ELR (cell line): ENCODE measurements at places on chromosomes 12 and 14.

DNA sequence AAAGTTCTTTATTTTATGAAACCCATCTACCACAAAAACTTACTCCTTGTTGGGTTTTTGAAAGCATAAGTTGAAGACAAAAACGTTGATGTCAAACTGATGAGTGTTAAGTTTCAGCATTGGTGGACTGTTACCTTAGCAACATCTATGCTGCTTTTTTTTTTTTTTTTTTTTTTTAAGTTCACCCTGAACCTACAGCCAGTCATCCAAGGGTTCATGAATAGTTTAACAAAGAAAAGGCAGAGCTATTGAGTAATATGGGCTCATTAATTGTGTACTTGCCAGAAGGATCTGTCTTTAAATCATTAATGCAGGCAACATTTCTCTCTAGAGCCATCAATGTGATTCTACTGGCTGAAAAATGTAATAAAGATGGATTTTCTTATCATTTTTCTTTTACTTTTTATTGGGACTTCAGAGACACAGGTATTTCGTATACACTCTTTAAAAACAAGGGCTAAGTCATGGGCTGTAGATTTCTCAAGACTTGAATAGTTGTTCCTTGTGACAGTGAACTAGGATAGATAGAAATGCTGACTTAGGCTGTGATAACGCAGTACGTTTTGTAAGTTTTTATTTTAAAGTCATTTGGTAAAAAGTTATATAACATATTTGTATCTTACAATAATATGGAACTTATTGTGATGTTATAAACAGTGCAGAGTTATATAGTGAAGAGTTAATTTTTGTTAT is at the start of gene PTPRQ:
TSS of gene PTPRQ (plus strand) at position 262 of the 693 bp plus-strand sequence. CDS start at position 373, 111 bp downstream.
- no peak for DNase-seq

GRCh38 chr12:6206327-6206726 is 6.1 kb downstream of the CD9 start:
- DNase-seq, result no peak

- DNase-seq, result no peak
Measured at GRCh38 chr14:75430116-75430515, 2.3 kb downstream of the JDP2 start.

- DNase-seq, result no peak
Measured at GRCh38 chr12:70783455-70783854, 137.1 kb downstream of the PTPRR start.

DNA sequence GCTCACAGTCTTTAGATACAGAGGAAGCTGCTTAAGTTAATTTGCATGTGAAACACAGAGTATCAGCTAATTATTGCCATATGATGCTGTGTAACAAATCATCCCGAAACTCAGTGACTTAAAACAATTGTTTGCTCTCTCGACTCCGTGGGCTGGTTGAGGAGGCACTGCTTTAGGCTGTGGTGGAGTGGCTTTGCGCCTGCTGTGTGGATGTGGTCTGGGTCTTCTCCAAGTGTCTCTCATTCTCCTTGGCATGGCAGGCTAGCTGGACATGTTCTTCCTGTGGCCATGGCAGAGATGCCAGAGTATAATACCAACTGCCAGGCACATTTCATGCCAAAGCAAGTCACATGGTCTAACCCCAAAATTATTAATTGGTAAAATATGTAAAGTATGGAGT is 40.9 kb downstream of the PELI2 start:
- DNase-seq, result no peak

DNA sequence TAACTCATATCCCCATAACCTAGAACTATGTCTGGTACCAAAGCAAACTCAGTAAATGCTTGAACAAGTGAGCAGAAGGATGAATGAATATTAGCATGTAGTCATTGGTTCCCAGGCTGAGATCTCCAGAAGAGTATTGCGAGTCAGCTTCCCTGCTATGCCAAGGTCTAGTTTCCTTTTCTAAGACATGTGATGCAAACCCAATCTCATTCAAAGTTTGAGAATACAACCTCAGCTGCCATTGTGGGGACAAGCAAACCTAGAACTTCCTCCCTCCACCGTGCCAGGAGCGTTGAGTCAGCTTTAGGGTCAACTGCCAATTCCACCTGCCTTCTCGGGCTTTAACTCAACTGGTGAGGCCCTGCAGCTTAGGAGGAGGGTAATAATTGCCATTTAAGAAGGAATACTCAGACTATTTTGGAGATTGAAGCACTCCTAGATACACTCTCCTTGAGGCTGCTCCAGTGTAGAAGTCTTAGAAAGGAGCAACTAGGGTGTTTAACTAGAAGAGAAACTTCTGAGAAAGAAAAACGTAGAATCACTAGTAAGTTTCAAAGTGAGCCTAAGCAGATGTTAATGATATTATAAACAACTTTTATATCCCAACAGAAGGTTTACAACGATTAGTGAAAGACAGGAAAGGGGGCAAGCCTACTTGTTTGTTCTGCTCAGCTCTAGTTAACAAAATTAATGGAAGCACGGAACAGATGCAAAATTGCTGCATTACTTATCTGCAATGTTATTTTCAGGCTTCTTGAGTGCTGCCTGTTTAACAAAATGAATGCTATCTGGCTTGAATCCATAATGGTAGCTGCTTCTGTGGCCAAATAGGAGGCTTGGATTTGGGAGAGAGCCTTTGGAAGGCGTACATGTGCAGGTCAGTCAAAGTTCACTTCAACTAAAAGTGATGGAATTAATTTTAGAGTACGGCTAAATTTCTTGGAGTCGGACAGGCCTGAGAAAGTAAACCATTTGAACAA is 96.9 kb downstream of the HELB start:
- peak; percentile 43 for DNase-seq

DNA sequence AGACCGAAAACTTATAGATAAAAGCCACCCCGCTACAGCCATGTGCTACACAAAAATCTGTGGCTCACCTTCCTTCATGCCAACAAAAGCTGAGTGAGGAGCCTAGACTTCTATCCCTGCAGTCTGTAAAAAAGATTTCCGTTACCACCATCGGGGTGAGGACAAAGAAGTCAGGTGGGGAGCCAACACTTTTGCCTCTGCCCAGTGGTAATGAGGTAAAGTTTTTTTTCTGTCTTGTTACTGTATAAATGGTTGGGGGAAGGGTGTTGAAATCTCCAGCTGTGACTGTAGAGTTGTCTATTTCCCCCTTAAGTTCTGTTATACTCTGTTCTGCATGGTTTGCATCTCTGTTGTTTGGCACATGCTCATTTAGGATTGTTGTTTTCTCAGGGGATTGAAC is 707.8 kb downstream of the FLRT2 start:
- no peak for DNase-seq

- no peak for DNase-seq
Measured at GRCh38 chr12:103832048-103832997, 8.7 kb downstream of the NT5DC3 start.

- DNase-seq, result peak; percentile 83
Measured at GRCh38 chr12:110269622-110270124, 11.4 kb upstream of the ATP2A2 start.

DNA sequence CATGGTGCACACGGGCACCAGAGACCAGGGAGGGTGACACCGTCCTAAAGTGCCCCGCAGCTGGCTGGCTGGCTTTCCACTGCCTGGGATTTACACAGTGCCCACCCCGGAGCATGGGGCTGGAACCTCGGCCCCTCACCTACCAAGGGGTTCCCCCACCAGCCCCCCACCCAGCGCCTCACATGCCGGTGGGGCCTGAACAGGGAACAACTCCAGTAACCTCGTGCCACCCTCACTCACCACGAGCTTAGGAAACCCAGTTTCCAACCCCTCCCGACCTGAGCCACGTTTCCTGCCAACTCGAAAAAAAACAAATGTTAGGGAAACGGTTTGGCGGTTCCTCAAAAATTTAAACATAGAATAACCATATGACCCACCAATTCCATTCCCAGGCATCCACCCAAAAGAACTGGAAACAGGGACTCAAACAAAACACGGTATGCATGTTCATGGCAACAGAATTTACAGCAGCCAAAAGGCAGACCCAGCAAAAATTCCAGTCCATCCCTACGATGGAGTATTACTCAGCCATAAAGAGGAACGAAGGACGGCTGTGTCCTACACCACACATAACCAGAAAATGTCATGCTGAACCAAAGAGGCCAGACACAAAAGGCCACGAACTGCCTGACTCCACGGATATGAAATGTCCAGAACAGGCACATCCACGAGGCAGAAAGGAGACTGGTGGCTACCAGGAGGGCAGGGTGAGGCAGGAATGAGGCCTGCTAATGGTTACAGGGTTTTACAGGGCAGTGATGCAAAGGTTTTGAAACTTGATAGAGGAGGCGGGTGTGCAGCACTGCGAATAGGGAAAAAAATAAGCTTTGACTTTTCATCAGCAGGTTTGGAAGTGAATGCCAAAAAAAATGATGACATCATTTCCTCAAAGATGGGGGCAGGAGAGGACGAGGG is 68.9 kb downstream of the NCOR2 start:
- no peak for DNase-seq

GRCh38 chr12:27273114-27273513 is 29.0 kb downstream of the STK38L start:
- no peak for DNase-seq

- no peak for DNase-seq
Measured at GRCh38 chr12:23502259-23502658, 447.2 kb downstream of the SOX5 start.

DNA sequence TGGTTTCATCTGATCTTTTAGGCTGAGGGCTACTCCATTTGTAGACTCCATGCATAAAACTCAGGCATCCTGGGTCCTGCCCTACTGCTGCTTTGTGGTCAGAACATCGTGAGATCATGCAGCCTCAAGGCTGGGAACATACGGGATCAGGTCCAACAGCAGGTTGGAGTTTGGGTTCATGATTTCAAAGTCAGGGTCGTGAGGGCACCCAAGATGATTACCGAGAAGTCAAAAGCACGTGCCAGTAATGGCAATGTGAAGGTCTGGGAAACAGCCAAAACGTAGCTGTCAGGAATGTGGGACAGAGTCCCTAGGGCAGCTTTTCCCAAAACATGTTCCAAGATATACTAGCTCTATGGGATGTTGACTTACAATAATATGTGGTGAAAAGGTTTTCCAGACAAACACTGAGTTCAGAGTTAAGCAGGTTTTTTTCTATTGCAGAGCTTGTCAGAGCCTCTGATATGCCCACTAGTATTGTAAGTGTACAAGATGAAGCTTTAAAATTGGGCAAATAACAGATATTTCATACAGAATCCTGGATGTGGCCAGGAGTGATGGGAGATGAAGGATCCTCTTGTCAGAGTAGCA is 130.3 kb upstream of the DNM1L start:
- peak; percentile 20 for DNase-seq

GRCh38 chr12:92408072-92408900 is 262.6 kb upstream of the BTG1 start:
- peak; percentile 48 for DNase-seq

DNA sequence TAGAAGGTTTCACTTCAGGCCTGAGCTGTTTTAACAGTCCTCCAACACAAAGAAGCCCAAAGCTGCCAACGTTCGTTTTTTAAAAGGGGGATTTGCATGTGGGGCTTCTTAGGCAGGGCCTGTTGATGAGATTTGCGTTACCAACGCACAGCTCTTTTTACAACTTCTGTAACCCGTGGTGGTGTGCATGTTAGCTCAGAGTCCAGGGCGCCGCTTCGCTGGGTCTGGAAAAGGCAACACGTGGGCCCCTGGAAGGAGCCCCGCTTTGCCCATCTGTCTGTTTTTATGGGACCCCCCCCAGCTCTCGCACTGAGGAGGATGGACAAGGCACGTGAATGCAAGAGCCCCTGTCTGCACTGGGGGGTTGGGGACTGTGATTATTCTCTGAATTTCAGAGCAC is 84.0 kb downstream of the ESR2 start:
- no peak for DNase-seq

DNA sequence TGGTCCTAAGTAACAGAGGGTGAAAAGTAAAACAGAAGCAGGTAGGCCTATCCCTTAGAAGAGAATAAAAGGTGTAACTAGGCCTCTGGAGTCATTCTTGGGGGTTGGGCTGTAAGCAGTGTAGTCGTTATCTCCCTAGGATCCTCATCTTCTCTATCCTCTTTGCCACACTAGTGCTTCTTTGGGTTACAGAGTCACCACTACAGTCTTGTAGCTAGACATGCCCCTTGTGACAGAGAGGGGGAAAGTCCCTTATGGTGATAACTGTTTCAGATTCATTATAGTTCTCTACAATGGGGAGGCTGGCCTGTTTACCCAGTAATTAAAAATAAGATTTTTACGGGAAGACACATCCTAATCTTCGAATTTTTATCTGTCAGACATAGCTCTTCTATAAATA is 16.4 kb upstream of the SRP54 start:
- no peak for DNase-seq

DNA sequence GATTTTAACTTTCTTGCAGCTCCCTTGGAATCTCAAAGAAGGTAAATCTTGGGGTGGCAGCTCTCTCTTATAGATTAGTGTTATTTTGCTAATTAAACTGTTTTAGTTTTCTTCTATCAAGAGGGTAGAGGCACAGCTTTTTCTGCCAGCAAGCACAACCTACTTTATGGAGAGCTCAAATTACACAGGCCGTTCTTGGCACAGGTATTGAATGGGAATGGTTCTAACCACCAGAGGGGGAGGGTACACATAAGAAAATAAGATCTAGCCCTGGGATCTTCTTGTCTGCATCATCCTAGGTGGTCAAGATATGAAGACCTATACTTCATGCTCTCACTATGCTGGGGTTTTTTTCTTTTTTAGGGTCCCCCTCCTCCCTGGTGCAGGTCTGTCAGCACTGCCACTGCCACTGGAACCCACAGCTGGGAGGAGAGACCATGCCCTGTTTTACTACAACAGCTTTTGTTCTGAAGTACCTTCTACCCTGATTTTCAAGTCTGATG is 48.6 kb upstream of the STAC3 start:
- no peak for DNase-seq

GRCh38 chr12:107320929-107321631 is 227.7 kb upstream of the CRY1 start:
- peak; percentile 49 for DNase-seq

DNA sequence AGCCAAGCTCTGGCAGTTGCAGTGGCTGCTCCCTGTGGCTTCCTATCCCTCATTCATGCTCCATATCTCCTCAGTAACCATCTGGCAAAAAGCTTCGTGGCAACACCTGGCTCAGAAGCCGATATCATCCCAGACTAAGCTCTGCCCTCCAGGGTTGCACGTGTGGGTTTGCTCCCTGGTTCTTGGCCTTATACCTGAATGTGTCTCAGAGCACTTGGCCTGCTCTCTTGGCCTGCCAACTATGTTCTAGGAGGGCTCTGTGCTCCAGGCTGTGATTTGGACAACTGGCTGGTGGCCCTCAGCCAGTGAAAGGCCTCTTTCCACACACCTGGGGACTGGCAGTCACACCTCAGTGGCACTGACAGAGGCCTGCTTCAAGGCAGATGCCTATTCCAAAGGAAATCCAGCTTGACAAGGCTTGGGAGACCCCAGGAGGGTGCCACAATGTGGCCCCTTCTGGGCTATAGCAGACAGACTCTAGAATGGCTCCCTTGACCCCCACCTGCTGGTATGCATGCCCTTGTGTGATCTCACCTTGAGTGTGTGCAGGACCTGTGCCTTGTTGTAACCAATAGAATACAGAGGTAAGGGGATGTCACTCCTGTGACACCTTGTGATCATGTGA is 10.5 kb downstream of the PLD4 start:
- DNase-seq, result no peak
